ENCODE measurements at places on chromosomes 4 and X.

DNA sequence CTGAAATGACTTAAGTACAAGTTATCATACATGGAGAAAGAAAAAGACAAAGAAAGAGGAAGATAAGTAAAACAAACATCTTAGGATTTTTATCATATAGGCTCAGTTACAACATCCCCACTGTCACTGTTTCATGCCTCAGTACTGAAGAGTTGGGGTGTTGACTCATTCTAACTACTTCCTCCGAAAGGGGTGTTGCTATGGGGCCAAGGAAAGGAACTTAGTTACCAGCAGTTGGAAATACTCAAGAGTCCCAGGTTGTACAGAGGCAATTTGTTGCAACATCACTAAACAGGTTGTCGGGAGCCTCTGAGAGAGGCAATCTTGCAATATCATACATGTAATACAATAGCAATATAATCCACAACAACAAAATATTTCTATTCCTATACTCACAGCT is 1264.7 kb downstream of the PCDH7 start:
- DNase-seq: no peak

DNA sequence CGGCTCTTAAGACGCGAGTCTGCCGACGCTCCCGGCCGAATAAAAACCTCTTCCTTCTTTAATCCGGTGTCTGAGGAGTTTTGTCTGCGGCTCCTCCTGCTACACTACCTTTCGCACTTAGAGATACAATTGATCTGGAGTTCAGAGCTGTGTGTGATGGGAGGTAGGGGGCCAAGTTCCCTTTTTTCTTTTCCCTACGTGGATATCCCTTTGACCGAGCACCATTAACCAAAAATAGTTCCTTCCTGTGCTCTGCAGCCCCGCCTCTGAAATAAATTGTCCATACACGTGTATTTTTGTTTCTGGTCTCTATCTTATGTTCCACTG is 555 bp upstream of the PGM2 start:
- DNase-seq: no peak

GRCh38 chr4:88999392-88999930 is 57.5 kb downstream of the FAM13A start:
- DNase-seq: no peak

- DNase-seq: no peak
These were observed 541.4 kb upstream of the BOD1L1 start for GRCh38 chr4:14168919-14169318.

- DNase-seq: no peak
These were observed 7.8 kb upstream of the NUP54 start for GRCh38 chr4:76155979-76156378.

GRCh38 chr4:75715105-75715799 is 9.1 kb upstream of the USO1 start:
- no peak for DNase-seq

DNA sequence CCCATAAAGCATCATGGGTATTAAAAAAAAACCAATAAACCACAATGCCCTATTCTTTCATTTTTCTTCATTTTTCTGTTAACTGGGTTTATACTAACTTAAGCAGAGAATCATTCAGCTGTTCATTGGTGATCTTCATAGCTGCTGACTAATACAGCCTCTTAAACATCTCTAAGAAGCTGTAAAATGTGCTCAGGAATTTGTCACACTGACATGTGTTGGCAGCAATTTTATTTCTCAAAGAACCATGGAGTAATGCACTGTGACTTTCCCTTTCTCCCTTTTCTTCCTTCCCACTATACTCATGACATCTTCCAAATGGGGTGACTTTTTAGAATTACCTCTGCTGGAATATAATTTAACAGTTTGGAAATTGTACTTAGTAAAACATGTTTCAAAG is 315.4 kb downstream of the ANTXR2 start:
- no peak for DNase-seq

GRCh38 chr4:92483341-92483740 is 179.6 kb downstream of the GRID2 start:
- DNase-seq: no peak

GRCh38 chr4:155304375-155304774 is 72.4 kb downstream of the MAP9 start:
- DNase-seq: no peak

GRCh38 chrX:154470434-154470833 is 8.6 kb downstream of the LAGE3 start:
- DNase-seq: no peak

DNA sequence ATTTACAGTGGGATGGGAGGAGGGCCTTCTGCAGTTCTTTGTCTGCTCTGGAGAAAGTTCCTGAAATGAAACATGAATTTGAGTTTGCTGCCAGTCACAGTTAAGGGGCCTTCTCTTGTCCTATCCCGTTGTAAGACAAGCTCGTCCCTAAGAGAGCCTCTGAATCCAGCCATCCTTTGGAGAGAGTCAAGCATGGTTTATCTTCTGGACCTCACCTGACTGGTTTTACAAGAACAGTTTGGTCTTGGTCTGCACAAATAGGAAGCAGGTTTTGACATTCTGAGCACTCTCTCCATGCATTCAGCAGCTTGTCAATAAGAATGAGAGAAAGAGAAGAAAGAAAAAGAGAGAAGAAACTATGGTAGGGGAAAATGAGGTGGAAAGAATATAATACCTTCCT is 20.4 kb upstream of the TENM3 start:
- no peak for DNase-seq

- no peak for DNase-seq
These were observed 232.7 kb downstream of the ARHGAP24 start for GRCh38 chr4:85707611-85708010.

DNA sequence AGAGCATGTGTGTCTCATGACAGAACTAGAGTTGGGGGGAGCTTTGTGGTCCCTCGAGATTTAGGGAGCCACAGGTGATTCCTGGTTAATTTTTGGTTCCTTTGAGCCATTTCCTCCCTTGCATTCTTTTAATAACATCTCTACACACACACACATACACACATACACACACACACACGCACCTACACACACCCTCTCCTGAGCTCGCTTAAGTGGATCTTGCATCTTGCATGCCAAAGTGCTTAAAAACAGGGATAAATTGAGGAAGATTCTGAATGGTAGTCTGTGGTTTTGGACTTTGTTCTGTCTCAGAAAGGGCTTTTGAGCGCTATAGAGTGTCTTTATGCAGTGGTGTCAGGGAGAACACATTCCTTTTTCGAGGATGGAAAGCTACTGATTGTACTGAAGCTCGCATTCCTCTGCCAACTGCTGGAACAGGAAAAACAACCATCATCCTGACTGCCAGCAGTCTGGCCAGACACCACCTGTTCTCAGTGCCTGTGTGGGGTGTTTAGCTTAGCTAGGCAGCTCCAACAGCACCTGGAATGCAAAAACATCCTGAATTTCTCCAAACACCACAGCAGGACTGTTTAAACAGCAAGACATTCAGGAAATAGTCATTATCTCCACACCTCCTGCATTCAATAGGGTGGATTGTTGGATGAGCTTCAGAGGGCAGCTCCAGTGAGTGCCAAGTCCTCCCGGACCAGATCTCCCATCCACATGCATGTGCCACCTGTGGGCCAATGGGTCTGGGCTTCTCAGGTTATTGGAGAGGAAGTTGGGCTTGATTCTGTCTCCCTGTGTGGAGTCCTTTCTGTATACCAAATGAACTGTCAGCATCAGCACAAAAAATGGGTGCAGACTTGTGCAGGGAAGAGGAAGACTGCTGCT is 21.9 kb upstream of the IGFBP7 start:
- no peak for DNase-seq

GRCh38 chr4:157754410-157754809 is 418.4 kb downstream of the GASK1B start:
- DNase-seq: no peak

DNA sequence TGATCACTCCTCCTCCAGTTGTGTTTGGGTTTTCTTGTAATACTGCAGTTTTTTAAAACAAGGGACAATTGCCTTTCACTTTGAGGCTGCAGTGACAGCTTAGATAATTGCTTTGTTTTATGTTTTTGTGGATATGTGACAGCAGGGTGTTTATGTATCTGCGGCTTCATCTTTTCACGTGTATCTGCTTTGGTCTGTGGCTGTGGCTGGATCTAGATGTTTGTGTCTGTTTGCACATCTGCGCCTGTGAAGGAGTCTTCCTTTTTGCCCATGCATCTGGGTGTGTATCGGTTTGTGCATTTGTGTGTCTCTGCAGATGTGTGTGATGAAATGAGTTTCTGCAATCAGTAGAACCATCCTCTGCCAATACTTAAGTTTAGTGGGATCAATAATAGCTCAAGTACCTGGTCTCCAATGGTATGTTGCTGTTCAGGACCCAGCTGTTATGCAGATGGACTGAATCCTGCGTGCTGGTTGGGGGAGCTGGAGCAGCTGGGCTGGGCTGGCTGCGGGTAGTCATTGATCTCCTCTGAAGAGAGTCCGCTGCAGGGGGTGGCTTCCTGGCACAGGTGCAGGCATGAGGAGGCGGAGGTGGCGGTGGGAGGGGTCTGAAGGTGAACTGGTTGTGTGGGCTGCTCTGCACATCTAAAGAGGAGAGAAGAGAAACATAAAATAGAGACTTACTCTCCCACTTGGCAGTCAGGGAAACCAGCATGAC is 390.3 kb downstream of the SH2D1A start:
- peak; percentile 61 for DNase-seq

- peak; percentile 54 for DNase-seq
These were observed 208.9 kb downstream of the NWD2 start for GRCh38 chr4:37453281-37453998.

DNA sequence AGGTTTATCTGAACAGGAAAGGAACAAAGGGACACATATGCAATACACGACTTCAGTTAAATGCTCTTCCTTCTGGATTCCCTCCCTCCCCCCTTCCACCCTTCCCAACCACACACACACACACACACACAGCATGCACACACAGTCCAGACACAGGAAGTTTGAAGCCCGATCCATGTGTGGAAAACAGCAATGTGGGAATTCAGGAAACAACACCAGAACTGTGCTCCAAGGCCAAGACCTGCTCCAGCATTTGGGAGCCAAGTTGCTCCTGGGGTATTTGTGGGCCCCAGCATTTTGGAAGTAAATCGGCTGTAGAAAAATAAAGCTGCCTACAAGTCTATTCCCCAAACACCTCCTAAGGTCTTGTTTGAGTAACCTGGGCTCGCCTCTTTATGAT is 5.6 kb upstream of the AMOT start:
- no peak for DNase-seq

GRCh38 chrX:74420196-74421035 is 877 bp upstream of the SLC16A2 start:
- DNase-seq: peak; percentile 5
